ENCODE measurements at places on chromosomes 12 and 14.
A peak's percentile ranks its signal among the peaks of the same experiment; 100 is the strongest.

DNA sequence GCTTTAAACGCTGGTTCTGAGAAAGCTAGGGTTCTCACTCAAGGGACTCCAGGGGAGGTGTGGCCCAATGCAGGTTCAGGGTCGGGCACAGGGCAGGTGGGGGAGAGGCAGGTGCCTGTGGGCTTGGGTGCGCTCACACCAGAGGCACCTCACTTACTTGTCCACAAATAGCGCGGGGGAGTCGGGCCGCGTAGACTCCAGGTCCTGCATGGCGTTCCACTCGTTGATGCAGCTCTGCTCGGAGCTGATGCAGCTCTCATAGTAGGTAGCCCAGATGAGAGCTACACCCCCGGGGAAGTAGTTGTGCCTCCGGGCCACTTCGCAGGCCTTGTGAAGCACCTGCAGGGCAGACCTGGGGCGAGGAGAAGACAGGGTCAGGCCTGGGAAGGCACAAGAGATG lies 49.9 kb downstream of the SSH1 start:
- no peak for DNase-seq

GRCh38 chr14:56594428-56594827 lies 14.8 kb downstream of the TMEM260 start:
- no peak for DNase-seq

DNA sequence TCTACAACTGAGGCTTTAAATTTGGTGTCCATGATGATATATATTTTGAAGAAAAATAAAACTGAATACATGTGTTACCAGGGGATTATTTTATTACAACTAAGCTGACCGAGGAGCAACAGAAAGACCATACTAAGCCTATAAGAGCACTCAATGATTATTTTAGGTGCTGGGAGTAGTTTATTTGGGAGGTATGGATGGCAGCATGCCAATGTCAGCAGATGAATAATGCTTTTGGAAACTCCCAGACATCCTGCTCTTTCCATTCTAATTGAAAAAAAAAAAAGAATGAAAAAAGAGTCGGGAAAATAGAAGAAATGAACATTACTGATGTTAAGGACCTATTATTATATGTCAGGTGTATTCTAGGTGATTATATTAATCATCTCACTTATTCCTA lies 441.2 kb downstream of the BTG1 start:
- DNase-seq: no peak

GRCh38 chr14:106372870-106373652 lies 846.7 kb downstream of the TMEM121 start:
- DNase-seq: peak; percentile 62

DNA sequence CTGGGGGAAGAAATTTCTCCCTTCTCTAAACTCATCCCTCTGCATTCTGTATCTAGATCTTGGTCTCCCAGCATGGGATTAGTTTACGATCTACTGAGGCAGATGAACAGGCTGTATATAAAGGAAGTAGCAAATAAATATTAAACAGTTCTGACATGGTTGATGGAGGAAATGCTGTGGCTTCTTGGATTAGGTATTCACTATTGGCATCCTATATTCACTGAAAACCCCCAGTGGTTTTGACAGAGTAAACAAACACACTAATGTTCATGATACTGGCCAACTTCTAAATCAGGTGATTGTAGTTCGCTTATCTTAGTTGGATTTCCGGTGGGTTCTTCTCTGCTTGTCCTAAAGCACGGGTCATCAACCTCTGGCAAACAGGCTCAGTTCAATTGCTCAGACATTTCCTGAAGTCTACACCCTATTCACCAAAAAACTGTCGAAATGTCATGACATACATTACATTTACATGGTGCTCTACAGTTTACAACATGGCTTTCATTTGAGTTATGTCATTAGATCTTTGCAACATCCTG lies 433.9 kb downstream of the EGLN3 start:
- no peak for DNase-seq

DNA sequence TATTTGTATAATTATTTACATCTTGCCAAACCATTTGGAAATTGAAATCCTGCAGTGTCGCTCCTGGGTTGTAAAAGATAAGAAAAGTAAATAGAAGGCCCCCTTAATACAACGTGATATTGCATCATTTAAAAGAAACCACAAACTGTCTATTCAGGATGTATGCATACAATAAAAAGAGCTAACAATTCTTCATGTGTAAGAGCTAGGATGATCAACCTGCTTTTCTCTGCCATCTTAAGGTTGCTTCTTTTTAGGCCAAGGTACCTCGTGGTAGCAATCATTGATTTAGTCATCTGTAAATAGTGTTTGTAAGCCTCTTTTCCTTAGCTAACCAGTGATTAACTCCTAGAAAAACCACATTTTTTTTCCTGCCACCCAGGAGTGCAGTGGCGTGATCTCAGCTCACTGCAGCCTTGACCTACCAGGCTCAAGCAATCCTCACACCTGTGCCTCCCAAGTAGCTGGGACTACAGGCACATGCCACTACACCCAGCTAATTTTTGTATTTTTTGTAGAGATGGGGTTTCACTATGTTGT lies 3.3 kb upstream of the USP44 start:
- no peak for DNase-seq

DNA sequence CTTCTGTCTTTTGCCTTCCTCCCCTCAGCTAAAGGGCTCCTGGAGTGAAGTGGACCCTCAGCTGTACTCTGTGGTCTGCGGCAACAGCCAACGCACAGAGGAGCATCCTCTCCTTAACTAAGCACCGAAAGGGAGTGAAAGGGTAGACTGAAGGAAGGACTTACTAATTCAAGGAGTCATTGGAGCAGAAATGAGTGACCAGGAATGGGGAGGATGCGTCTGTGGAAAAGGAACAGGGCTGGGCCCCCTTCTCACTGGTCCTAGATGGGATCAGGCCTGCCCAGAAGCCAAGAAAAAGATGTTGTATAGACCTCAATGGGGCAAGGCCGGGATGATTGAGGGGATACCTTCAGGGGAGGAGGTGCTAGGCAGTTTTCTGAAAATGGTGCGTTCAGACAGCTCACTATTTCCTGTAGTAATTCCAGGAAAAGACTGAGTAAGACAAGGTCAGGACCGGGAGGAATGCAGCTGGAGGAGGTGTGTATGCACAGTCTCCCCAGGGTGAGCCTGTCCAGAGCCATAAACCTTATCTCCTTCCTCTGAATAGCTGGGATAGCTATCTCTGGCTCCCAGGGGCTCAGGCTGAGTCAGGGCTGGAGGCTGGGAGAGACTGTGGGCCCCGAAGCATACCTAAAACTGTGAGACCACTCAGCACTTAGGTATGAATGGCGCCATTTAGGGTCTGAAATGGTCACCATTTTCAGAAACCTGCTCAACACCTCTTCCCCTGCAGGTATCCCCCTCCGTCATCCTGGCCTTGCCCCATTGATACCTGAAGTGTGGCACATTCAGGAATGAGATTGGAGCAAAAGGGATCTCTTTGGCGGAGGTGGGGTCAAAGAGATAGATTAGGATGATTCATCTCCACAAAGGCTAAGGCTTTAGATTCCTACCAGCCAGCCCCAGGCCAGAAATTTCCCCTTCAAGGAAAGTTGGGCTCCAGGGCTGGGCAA lies 20.2 kb upstream of the KRT8 start:
- no peak for DNase-seq

DNA sequence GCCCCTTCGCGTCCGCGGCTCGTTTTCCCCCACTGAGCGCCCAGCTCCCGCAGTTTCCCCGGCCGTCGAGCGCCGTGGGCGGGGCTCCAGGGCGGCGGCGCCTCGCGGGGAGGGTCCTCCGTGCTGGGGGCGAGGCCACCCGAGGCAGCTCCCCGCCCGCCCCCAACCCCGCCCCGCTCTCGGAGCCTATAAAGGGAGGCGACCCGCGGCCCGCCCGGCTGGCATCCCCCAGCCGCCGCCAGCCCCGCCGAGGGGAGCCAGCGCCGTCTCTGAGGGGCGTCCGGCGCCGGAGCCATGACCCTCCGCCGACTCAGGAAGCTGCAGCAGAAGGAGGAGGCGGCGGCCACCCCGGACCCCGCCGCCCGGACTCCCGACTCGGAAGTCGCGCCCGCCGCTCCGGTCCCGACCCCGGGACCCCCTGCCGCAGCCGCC lies at the start of gene TAMALIN:
Gene TAMALIN, plus strand, starts transcription at position 221 of the 432 bp plus-strand sequence. Its CDS starts 74 bp downstream, at position 295.
- DNase-seq: peak; percentile 83

- DNase-seq: no peak
Measured at GRCh38 chr12:4156317-4156716, 117.2 kb upstream of the CCND2 start.

DNA sequence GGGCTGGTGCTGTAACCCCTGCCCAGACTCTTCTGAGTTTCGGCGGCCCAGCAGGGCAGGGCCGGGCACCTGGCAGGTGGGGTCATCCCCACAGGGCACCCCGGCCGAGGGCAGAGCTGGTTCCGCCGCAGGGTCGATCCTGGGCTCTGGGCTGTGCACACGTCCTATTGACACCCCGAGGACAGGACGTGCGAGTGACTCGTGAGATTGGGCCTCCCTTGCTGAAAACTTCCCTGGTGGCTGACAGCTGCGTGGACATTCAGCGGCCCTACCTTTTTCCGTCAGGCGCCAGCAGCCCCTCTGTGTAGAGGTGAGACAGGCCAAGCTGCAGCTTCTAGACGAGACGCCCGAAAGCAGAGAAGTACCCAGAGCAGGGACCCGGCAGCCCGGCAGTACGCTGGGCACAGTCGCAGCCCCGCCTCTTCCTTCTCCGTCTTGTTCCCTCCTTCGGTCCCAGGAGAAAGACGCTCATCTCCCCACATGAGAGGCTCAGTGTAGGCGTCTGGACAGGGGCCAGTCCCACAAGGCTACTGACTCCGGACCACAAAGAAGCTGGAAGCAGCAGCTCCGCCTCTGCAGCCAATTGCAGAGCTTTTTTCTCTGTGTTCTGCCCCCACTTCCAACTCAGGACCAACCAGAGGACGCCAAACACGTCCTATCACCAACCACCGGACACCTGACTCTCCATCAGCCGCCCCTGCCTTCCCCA lies at the start of gene LRCOL1:
Gene LRCOL1, minus strand, starts transcription at position 532 of the 709 bp plus-strand sequence. CDS start 4,331 bp downstream, outside the sequence.
- no peak for DNase-seq

DNA sequence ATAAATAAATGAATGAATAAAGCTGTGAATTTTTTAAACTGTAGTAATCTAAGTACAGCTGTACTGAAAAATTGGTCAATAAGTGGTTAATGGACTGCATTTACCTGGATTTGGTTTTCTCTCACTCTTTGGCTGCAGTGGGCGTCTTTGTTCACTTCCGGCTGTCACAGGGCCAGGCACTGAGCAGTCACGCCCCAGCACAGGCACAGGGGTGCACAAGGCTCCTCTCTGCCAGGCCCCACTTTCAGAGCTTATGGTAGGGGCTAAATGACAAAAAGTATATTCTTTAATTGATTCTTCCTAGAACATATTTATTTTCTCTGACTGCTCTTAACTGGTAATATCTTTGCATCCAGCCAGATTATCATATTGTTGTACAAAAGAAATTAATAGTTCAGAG lies 70.6 kb upstream of the DYNC1H1 start:
- no peak for DNase-seq

- DNase-seq: no peak
Measured at GRCh38 chr12:115964626-115965025, 312.9 kb downstream of the MED13L start.

DNA sequence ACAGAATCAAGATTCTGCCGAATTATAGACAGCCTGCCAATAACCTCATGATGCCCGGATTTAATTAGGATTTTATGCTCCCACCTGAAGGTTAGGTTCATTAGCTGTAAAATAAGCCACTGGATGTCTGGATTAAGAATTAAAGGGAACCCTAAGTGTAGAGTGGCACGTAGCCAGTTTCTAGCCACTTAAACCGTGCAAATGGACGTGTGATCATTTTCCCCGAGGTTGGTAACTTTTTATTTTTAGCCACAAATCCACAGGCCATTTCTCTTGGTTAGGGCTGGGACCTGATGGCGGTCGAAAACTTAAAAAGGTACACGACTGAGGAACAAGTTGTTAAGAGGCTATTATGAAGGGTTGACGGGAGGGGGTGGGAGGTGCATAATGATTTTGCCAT lies 127.3 kb upstream of the TMPO start:
- DNase-seq: no peak

DNA sequence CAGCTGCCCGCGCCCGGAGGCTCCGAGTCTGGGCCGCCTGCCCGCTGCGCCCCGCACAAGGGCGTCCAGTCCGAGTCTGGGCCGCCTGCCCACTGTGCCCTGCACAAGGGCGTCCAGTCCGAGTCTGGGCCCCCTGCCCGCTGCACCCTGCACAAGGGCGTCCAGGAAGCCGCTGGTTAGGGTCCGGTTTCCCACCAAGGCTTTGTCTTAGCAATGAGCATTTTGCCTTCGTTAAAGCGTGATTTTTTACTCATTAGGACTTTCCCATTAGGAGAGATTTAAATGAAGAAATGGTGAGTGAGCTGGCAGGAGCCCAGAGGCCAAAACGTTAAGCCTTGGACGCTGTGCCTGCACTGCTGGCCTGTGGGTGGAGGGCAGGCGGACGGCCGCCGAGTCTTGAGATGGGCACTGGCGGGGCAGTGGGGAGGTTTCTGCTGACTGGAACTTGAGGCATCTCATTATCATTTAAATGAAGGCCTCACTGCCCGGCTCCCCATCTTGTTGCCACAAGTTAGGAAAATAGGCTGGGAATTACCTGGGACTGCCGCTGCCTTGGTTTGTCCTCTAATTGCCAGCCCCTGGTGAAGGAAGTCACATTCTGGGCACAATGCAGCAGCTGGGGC lies 36.0 kb downstream of the FBRSL1 start:
- no peak for DNase-seq

GRCh38 chr12:5473783-5474116 lies 41.8 kb downstream of the NTF3 start:
- DNase-seq: no peak

Data from T follicular helper cell (primary cell).